ENCODE measurements at places on chromosomes 7 and 10. TPM values are rescaled to one million over a fixed set of nuclear protein-coding genes. Genes with fewer than 3 reads are reported as not detected.

Gene FAM171A1
- total RNA-seq: 11.1 TPM

Gene THNSL1
- 0.83 TPM for total RNA-seq

Gene CHST12
- total RNA-seq: 9.6 TPM

DNA sequence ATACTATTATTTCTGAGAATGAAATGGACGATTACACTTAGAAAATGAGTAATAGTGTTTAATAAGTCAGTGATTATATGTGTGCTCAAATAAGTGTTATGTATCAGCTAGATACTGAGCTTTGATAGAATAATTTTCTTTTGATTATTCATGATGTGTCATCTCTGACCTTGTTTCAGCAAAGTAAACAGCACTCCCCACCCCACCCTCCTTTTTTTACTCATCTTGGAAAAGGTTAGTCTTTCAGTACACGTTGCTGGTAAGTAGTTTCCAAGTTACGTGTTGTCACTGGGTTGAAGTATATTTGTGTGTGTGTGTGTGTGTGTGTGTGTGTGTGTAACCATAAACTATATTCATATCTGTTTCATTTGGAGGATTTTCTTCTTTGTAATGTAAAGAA is 84.1 kb downstream of the GNAI1 start:
- peaks cover 6% of the 10 kb centered on the region for H3K4me1 ChIP-seq
- H3K27me3 ChIP-seq: no peaks in the 10 kb centered on the region
- no peaks in the 10 kb centered on the region for H3K36me3 ChIP-seq
- no peak overlapping the region for H3K4me3 ChIP-seq
- DNase-seq: no peak
- no peak overlapping the region for H3K27ac ChIP-seq

GRCh38 chr7:22586786-22587140 is 86.8 kb upstream of the STEAP1B start:
- H3K4me3 ChIP-seq: no peak overlapping the region
- H3K27me3 ChIP-seq: no peaks in the 10 kb centered on the region
- H3K4me1 ChIP-seq: peaks cover 53% of the 10 kb centered on the region
- no peak overlapping the region for H3K27ac ChIP-seq
- no peaks in the 10 kb centered on the region for H3K36me3 ChIP-seq

- H3K4me3 ChIP-seq: no peak overlapping the region
- H3K27me3 ChIP-seq: no peaks in the 10 kb centered on the region
- no peaks in the 10 kb centered on the region for H3K36me3 ChIP-seq
- no peak overlapping the region for H3K27ac ChIP-seq
Observed at GRCh38 chr10:69434169-69434568, 17.1 kb upstream of the TSPAN15 start.

DNA sequence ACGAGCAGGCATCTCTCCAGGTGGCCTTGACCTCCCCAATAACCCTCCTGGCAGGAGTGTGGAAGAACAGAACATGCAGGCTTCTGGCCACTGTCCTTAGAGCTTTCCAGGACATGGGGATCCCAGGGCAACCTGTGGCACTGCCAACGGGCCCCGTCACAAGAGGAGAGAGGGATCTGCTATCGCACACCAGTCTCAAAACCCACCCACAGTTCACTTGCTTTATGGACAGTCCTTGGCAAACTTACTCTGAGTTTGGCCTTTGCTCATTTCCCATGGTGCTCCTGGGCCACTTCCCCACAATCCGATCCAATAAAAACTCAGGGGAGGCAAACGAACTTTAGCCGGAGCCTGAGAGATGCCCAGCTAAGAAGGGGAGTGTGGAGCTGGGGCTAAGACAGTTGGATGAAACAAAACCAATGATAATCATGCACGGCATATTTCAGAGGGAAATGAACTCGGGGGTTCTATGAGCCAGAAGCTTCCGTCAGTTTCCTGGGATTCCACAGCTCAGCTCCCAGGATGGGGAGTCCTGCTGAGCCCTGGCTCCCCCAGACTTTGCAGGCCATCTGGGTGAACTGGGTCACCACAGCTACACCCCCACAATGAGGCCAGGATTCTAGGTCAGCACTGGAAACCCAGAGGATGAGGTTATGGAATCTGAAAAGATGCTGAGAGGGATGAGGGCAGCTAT is 158.4 kb downstream of the NEURL1 start:
- H3K4me3 ChIP-seq: no peak overlapping the region
- no peak for DNase-seq
- peaks cover 17% of the 10 kb centered on the region for H3K36me3 ChIP-seq
- H3K27ac ChIP-seq: peak overlapping the region; percentile 75

DNA sequence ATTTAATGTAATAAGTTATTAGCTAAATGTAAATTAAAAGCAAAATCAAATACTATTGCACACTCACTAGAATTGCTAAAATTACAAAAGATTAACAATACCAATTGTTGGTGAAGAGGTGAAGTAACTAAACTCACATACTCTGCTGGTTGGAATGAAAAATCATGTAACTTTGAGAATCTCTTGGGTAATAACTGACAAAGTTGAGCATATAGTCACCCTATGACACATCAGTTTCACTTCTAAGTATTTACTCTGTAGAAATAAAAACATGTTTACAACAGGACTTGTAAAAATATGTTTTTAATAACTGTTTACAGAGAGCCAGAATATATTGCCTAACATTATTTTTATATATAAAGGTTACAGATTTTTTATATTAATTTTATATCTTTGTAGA is 33.6 kb downstream of the CNTNAP2 start:
- H3K4me3 ChIP-seq: no peak overlapping the region
- no peaks in the 10 kb centered on the region for H3K27me3 ChIP-seq
- no peaks in the 10 kb centered on the region for H3K36me3 ChIP-seq
- no peak for DNase-seq

GRCh38 chr7:29606287-29606721 is 42.7 kb downstream of the PRR15 start:
- no peak overlapping the region for H3K27ac ChIP-seq
- no peaks in the 10 kb centered on the region for H3K4me1 ChIP-seq
- H3K27me3 ChIP-seq: no peaks in the 10 kb centered on the region
- peak; percentile 87 for DNase-seq
- no peak overlapping the region for H3K4me3 ChIP-seq
